ENCODE measurements at places on chromosomes 16 and 17.

- DNase-seq: no peak
Observed at GRCh38 chr16:14458576-14458975, 171.5 kb downstream of the PARN start.

GRCh38 chr16:21652453-21652852 is at the start of gene IGSF6:
Gene IGSF6 (minus strand): TSS chr16:21652608. CDS start chr16:21652598, 10 bp downstream.
- DNase-seq: no peak

GRCh38 chr17:21392266-21392665 is 16.1 kb downstream of the KCNJ12 start:
- no peak for DNase-seq

GRCh38 chr16:10838621-10839278 is 20.2 kb upstream of the TVP23A start:
- DNase-seq: no peak

DNA sequence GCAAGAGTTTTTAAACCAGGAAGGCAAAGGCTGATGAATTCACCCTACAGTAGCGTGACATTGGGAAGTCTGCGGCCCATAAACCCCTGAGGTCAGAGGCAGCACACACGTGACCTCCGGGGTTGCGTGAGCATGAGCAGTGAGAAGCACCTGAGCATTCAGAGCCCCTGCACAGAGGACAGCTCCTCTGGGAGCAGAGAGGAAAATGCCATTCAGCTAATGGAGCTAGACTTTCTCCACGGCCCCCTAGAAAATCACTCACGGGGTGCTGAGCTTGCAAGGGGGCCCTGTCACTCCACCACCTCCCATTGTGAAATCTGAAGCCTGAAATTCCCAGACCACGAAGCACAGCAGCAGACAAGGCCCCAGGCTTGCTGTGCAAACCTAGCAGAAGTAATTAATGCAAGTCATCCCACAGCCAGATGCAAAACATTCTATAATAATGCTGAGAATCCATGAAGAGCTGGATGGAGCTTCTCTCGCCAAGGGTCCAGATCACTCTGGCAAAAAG is 114.9 kb upstream of the RCVRN start:
- no peak for DNase-seq

DNA sequence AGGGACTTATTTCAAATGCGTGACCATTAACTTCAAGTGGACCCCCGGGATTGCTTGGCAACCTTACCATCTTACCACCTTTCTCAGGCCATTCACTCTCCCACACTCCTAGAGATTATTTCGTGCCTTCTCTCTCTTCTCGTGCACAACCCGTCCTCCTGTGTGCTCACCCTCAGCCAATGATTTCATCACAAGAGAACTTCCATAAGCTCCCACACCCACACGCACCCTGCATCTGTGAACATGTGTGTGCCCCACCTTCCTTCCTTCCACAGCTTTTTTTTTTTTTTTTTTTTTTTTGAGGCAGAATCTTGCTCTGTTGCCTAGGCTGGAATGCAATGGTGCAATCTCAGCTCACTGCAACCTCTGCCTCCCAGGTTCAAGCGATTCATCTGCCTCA is 27.4 kb upstream of the CDH3 start:
- DNase-seq: no peak

DNA sequence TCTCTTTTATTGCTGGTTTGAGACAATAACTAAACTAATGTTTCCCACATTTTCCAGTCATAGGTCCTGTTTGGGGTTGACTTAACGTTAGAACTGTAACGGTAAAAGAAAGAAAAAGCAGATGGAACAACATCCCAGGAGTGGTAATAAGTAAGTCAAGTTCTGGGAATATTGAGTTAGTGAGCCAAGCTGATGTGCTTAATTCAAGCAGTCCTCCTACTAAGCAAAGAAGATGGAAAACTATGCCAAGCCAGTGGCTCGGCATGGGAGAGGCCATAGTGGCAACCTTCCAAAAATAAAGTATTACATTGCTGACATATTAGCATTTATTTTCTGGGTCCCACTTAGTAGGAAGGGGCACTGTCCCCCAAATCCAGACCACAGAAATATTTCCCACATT is 161.7 kb upstream of the CDH5 start:
- DNase-seq: no peak

DNA sequence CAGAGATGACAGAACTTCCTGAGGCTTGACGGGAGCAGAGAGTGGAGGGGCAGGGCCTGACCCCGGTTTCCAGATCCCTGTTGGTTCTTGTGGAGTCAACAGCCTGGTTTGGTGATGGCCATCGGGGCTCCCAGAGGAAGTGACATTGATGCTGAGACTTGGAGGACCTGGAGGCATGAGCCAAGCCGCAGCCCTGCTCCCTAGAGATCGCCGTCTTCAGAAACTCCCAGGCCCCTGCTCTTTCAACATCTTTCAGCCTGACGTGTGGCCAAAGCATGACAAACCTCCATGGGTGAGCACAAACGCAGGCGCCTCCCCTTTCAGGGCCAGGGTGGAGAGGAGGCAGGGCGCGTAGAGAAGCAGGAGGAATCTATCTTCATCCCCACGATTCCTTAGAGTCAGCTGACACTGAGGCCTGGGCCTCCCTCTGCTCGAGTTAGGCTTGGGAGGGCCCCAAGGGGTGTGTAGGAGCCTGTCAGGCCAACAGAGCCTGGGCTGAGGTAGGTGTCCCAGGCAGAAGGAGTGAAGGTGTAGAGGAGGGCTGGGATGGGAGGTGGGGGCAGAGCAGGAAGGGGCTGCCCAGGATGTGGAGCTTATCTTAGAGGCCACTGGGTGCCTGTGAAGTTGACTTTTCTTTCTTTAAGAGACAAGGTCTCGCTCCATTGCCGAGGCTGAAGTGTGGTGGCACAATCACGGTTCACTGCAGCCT is 56.1 kb upstream of the MED9 start:
- no peak for DNase-seq

- DNase-seq: no peak
Observed at GRCh38 chr17:64787921-64788271, 125.8 kb upstream of the SMURF2 start.

DNA sequence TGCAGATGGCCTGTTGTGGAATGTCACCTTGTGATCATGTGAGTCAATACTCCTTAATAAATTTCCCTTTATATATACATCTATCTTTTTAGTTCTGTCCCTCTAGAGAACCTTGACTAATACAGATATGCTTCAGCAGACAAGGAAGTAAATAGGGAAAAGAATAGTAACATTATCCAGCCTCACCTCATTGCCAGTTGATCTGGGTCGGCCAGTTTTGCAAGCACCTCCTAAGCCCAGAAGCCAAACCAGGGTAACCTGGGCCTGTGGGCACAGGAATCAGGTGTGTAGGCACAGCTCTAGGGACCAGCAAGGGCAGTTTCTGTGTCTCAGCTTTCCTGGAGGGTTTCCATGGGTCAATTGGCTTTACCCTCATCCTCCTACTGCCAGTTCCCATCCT is 11.9 kb upstream of the CCL17 start:
- DNase-seq: no peak

- no peak for DNase-seq
Observed at GRCh38 chr17:21218831-21219380, 4.9 kb upstream of the TMEM11 start.

- DNase-seq: no peak
Observed at GRCh38 chr16:22670551-22671041, 143.4 kb upstream of the HS3ST2 start.

- no peak for DNase-seq
Observed at GRCh38 chr16:14181371-14182050, 110.4 kb downstream of the MRTFB start.

DNA sequence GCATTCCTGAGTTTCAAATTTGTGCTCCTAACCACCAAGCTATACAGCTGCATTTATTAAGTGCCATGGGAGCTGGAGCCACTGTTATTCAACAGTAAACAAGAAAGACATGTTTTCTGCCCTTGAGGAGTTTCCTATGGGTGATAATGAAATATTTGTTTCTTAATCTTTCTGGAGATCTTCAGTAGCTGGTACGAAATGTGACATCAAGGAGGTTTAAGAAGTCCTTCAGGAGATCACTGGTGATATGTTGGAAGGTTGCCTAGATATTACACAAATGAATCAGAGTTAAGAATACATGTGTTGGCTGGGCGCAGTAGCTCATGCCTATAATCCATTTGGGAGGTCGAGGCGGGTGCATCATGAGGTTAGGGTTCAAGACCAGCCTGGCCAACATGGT is 14.9 kb downstream of the RHOT1 start:
- DNase-seq: no peak

DNA sequence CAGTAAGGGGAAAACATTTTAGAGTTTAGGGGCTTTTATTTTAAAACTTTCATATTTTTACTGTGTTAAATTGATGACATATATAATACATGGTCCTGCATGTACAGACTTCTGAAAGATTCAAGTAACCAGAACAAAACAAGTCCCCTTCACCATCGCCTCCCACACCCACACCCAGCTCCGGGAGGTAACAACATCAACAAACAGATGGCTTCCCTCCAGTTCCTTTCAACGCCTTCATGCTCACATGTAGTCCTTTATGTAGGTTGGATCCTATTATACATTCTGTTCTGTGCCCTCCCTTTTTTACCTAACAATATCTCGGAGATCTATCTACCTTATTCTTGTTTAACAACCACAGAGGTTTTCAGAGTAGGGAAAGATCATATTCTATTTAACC is 30.5 kb downstream of the GINS3 start:
- DNase-seq: no peak

- DNase-seq: no peak
Observed at GRCh38 chr16:20903116-20903898, 2.7 kb downstream of the LYRM1 start.

- no peak for DNase-seq
Observed at GRCh38 chr16:11029948-11030347, 85.6 kb downstream of the CLEC16A start.

DNA sequence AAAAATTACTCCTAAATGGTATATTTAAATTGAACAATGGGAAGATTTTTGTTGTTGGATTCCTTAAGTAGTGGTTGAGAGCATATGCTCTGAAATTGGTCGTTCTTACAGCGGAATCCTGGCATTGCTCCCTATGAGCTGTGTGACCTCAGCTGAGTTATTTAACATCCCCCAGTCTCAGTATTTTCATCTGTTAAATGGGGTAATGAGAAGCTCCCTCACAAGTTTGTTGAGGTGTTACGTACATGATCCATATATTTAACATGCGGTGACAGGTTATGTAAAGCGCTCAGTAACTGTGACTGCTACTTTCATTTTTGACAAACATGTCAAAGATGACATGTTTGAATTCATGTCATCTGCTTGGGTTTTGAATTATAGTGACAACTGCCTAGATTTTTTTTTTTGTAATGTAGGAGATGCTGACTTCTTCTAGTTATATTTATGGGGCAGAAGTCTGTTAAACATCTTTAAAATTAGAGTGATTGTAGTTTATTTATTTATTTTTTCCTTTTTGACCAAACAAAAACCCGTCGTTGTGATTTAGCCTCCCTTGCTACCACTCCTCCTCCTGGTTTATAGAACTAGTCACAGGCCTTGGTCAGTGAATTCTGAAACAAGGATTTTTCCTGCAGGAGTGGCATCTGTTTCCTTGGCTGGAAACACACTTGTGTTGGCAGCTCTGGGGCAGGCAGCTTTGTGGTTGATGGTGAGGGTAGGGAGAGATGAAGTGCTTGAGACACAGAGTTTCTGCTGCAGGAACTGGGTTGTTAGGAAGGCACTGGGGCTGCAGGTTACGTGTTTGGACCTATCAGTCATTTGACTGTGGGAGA is 268.8 kb downstream of the SNX29 start:
- DNase-seq: no peak

DNA sequence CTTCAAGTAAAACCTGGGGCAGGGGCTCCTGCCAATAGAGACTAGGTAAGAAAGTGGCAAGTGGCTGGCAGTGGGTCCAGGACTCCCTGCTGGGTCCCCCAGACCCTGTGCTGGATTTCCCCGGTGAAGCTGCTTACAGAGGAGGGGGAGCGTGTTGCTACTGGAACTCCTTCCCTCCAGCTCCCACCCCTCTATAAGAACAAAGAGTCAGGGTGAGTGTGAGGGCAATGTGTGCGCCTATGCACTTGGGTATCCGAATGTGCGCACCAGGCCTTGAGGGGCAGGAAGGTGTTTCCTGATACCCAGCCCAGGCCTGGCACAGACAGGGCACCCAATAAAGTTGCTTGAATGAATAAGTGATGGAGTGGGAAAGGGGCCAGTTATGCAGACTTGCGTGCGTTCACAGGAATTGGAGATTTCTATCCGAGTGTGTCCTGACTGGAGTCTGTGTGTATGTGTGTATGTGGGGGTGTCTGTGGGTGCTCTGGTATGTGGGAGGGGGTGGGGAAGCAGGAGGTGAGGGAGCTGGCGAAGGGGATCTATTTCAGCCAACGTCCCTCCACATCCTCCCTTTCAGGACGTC is 11.7 kb downstream of the NEUROD2 start:
- no peak for DNase-seq

DNA sequence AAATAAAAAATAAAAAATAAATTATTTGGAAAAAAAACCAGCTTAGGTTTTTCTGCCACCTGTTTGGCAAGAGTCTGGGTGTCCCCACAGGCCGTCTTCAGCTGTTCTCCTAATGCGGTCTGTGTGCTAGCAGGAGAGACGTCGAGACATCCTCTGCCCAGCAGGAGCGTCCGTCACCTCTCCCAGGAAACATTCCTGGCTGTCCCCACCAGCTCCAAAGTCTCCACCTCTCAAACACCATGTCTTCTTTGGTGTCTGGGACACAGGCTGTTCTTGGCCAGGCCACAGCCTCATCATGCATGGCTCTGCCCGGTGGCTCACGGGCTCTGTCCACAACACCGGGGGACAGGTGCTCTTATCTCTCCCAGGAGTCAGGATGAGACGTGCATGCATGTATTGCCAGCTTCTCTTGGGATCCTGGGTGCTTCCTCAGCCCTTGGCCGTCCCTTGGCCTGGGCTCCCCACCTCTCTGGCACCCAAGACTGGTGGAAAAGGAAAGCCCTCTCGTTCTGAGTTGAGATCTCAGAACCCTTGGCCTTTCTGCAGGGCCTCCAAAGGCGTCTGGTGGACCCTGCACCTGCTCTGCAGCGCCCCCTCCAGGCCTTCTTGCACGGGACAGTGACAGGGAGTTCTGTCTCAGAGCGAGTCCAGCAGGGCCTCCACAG is 84.9 kb upstream of the CBX4 start:
- DNase-seq: peak; percentile 12

DNA sequence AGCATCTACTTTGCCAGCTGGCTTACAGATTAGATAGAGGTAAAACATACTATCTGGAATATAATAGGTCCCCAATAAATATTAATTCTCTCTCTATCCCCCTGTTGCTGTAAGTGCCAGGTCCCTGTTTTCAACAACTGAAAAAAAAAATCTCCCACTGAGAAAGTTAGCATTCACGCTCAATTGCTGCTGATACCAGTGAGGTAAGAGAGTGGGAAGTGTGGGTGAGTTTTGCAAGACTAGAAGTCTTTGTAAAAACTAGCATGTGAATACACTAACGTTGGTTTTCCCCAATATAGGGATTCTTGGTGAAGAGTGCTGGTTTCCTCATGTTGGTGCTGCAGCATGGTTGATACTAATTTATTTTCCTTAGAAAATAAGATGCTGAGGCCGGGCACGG is 11.7 kb upstream of the TAOK1 start:
- no peak for DNase-seq

- DNase-seq: no peak
Observed at GRCh38 chr17:73910821-73911515, 266.7 kb upstream of the SDK2 start.

GRCh38 chr17:29129731-29130130 is 50.5 kb downstream of the MYO18A start:
- no peak for DNase-seq

GRCh38 chr16:11742093-11742535 is 543 bp downstream of the TXNDC11 start:
- DNase-seq: no peak

- no peak for DNase-seq
Observed at GRCh38 chr16:28131743-28132393, 68.4 kb upstream of the GSG1L start.

All from stimulated activated CD4-positive, alpha-beta T cell treated with anti-CD3 and anti-CD28 coated beads, TNF-alpha, amount 100 ng/mL, for 1 hour (primary cell).